ENCODE measurements at places on chromosomes 11 and 22.

GRCh38 chr11:2886191-2886894 is 768 bp upstream of the CDKN1C start:
- DNase-seq: no peak

DNA sequence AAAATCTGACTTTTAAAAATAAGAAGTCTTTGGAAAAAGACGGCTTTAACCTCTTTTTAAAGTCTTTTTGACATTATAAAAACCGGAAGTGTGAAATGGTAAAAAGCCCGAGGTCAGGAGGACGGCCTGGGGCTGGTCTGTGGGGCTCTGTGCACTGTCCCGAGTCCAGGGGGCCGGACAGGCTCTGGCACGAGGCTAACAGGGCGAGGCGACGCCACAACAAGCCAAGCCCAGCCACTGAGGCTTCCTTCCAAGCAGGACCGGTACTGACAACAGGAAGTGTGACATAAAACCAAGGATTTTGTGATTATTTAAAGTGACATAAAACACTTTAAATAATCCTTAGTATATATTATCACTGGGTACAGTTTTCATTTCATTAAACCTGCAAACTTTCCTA is 39.2 kb downstream of the BRD1 start:
- no peak for DNase-seq

- no peak for DNase-seq
Observed at GRCh38 chr11:123481640-123482039, 51.6 kb downstream of the GRAMD1B start.

DNA sequence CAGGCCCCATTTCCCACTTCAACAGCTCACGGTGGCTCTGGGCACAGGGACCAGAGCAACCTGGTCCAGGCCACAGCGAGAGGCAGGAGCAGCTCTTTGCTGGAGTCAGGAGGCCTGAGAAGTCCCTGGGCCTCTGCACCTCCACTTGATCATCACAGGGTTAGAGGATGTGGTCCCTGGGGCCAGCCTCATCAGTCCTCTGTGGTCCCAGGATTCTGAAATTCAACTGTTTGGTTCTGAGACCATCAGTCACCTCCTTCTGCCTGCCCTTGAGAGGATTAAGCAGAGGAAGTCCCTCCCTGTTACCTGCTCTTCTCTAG is 24.9 kb upstream of the CBX7 start:
- no peak for DNase-seq

GRCh38 chr22:46783721-46784120 is 21.3 kb downstream of the TBC1D22A start:
- DNase-seq: no peak

- DNase-seq: peak; percentile 95
Observed at GRCh38 chr11:73195191-73196007, 22.7 kb upstream of the P2RY2 start.

Measured in RCC 7860 (cell line).